ENCODE measurements at places on chromosomes 4 and X.

- no peak for DNase-seq
These were observed 27.1 kb downstream of the FHIP1A start for GRCh38 chr4:151436093-151436518.

- DNase-seq: no peak
These were observed 28.3 kb downstream of the FGFRL1 start for GRCh38 chr4:1039493-1040343.

- DNase-seq: peak; percentile 28
These were observed 55.0 kb downstream of the FAM53A start for GRCh38 chr4:1628892-1629698.

DNA sequence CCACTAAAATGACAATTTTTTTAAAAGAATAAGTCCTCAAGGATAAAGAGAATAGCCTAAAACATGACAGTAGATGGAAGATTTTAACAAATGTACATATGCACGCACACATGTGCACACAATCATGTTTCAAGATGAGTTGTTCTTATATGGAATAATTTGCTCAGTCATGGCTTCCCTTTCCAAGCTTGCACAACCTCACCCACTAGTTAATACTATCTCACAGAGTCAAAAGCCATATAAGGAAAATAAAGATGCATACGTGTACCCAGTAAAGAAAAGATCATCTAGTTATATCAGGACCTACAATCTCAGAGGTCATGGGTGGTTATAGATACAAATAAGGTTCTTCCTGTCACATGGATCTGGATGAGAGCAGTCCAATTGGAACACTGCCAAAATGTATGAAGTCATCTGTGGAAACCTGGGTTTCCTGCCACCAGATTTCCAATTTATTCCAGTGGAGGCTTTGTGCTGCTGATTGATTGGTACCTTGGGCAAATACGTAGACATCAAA is 56.1 kb downstream of the FAM13A start:
- no peak for DNase-seq

GRCh38 chr4:128820671-128821070 is 11.2 kb downstream of the JADE1 start:
- DNase-seq: no peak

- DNase-seq: no peak
These were observed 82.9 kb upstream of the TAB3 start for GRCh38 chrX:30971774-30972603.

DNA sequence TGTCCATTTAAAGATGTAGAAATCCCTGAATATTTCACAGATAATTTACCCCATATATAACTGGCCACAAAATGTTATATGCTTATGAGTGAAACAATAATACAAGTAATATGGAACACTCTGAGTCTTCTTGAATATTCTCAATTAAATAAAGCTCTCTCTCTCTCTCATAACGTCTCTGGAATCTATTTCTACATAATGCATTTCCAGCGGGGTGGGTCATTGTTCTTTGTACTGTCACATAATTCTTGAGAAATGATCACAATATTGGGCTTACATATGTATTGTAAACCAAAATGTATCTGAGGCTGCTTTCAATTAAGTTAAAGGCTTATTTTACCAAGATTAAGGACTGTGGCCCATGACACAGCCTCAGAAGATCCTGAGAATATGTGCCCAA is 596.3 kb downstream of the FAT4 start:
- no peak for DNase-seq

GRCh38 chr4:6773616-6774540 is 8.6 kb upstream of the KIAA0232 start:
- no peak for DNase-seq

DNA sequence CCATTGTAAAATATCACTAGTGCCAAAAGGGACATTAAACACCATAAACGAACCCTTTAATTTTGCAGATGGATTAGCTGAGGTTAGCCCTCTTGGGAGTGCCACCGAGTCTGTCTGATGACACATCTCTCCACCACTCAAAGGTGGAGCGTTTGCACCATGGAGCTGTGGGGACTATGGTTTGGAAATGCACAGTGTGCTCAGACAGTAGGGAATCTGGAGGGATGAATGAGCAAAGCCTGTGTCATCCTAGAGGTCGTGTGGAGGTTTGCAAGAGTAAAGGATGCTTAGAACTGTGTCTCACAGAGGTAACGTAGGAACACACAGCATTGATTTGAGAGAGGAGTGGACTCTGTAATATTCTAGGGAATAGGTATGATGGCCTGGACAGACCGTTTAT is 93.7 kb downstream of the CLNK start:
- no peak for DNase-seq

DNA sequence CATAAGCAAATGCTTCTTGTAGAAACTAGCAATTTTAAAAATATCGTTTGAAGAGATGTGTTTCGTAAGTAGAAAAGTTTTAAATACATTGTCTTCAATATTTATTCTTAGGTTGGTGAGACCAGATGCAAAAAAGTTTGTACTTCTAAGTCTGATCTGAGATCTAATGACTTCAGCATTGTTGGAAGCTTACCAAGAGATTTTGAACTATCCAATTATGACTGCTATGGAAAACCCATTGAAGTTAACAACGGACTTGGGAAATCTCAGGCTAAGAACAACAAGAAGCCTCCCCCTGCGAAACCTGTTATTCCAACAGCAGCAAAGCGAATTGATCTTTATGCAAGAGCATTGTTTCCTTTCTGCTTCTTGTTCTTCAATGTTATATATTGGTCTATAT is 50.2 kb upstream of the GRIA2 start:
- no peak for DNase-seq

GRCh38 chr4:99763635-99764101 is 53.0 kb upstream of the DAPP1 start:
- DNase-seq: no peak

DNA sequence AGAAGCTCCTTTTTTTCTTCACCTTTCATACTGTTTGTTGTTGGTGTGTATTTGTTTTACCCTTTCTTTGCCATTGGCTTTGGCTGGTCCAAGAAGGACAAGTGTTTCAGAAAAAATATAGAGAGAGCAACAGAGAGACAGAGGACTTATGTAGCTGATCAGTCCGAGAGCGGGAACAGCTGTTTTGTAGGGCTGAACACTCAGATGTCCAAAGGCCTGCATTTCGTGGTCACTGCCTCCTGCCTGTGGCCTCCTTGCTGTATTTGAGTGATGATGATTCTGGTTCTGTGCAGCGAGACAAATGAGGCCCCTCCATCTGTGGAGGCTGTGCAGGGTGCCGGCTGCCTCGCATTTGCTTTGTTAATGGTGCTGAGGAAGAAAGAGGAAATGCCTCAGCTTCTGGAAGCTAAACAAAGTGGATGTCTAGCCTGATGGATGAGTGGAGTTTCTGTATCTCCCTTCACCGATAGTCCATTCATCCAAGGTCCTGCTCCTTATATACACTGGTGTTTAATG is 19.8 kb upstream of the STOX2 start:
- DNase-seq: no peak

DNA sequence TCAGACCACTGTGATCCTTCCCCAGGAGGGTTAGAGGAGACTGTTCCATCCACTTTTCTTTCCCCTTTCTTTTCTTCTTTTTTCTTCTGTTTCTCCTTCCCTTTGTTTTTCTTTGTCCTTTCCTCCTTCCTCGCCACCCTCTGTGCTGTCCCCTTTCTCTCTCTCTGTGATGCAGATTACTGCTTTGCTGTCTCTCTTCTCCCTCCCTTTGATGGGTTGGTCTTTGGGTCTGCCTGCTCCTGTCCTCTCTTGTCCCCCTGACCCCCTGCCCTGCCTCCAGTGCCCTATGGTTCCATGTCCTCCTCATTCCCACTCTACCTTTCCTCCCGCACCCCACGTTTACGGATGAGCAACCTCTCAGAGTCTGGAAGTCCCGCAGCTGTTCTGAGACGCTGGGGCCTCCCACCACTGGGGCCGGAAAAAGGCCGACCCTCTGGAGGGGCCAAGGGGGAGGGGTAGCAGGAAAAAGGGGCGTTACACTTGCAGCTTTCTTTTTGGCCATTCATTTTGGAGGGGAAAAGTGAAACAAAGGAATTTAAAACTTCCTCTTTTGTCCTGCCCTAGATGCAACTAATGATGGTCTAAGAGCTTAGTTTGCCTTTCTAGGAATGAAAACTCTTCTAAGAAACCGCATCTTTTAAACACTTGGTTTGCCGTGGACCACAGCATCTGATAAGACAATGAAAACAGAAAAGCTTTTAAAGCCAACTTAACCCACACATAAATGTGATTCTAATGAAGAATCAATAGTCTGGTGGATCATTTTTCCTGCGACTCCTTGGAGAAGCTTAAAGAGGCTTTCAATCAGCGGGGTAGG is 24.5 kb upstream of the TSR2 start:
- no peak for DNase-seq

DNA sequence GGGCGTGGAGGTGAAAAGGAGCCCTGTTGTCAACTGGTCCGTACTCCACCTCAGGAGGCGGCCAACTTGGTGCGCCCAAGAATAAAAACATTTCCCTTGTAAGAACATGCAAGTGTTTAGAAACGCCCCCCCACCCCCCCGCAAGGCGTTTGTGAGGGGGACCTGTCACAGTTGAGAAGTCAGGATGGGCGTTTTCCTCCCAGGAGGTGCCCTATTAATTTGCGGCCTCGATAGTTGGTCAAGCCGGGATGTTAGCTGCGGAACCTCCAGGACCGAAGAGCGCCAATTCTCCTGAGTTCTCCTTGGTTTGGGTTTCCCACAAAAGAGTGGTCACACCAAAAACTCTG is 651 bp upstream of the SAP30 start:
- peak; percentile 52 for DNase-seq

DNA sequence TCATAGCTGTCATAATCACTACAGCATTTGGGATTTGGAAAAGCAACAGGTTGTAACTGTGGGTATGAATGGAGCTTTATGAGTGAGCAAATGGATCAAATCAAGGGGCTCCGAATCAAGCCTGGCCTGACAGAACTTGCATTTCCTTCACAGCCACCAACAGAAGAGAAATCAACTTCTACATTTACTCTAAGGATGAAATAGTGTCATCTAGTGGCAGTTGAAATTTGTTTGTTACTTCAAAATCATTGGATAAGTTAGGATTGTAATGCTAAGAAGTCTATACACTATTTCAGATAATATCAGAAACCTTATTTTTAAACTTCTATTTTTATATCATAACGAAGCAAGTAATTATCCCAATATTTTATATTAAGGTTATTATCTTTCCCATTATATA is 10.7 kb upstream of the WDR17 start:
- DNase-seq: no peak

GRCh38 chr4:5014007-5014682 is 5.1 kb downstream of the CYTL1 start:
- DNase-seq: no peak

DNA sequence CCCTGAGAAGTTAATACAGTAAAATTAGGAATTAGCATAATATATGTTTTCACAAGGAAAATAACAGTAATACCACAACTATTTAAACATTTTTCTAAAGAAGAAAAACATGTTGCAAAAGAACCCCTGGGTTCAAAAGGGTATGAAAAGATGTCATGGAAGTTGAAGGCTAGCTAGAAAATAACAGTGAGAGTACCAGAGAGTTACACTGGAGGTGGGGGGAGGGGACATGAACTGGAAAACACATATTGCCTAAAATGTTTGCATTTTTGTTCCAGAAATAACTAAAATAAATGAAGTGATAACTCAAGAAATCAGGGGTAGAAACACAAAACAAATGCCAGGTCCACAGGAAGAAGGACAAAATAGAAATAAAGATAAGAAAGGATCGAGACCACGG is 336.6 kb upstream of the MAD2L1 start:
- DNase-seq: no peak

- DNase-seq: no peak
These were observed 44.1 kb upstream of the MBNL3 start for GRCh38 chrX:132532913-132533312.

DNA sequence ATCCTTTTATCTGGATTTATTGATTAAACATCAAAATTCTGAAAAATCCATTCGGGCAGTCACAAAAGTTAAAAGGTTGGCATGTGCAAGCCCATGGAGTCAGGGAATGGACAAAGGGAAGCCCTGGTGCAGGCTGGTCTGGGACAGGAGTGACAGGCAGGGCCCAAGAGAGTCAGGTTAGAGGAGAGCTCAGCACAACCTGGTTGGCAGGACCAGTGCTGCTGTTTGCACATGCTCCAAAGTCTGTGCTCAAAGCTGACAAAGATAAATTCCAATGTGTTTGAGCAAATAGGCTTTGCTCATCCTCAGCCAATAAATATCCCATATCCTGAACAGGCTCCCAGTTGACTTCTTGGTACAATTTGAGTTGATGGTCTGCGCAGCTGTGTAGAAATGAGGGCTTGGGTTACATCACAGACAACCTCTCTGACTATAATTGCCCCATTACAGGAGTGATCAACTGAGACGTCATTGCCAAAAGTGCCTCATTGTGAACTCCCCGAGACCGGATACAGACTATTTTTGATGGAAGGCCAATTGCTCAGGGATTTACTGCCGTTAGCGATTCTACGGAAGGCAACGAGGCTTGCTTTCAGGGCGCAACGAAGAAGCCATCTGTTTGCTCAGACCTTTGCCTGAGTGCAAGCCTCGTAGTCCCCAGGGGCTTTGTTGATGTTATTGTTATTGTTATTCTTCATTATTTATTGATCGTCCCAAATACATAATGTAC is 1008.1 kb upstream of the TENM3 start:
- no peak for DNase-seq

DNA sequence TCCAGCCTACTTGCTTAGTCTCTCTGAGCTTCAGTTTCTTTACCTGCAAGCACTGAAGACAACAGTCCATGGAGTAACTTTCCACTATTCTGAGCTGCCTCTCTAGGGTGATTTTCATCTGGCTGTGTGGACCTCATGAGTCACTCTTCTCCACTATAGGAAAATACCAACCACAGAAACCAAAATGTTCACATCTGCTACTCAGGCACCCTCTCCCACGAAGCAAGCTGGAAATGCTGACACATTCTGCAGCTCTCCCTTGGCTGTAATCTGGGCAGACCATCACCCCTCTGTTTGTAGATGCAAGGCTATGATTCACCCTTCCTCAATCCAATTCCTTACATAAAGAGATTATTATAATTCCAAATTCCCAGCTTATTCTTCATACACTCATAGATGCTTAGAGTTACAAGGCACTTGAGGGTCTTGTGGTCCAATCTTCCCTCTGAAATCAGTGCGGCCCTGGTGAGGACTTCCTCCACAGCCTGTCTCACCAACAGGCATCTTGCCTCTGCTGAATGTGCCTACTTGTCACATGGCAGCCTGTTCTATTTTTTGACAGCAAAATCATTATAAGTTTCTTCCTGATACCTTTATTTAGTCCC is 97.0 kb upstream of the LNX1 start:
- DNase-seq: no peak

GRCh38 chrX:145502670-145503069 is 255.4 kb downstream of the SPANXN1 start:
- no peak for DNase-seq

- no peak for DNase-seq
These were observed 33.5 kb downstream of the IGFBP7 start for GRCh38 chr4:57076646-57077045.

GRCh38 chrX:78618987-78619386 is 40.1 kb downstream of the RTL3 start:
- DNase-seq: no peak

DNA sequence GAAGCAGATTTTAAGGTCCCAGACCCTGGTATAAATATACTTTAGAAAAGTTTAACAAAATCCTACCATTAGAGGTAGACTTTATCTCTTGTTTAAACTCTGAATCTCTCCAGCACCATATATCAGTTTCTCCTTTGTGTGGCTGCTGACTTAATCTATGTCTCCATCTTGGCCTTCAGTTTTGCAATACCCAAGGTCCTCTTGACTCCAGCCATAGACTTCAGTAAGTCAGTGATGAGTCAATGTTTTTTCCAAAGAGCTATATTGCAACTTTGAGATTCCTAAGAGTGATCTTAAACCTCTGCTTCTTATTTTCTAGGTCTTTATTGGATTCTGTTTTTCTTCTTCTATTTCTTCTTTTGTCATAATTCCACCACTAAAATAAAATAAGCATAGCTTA is 50.8 kb upstream of the ADGRL3 start:
- DNase-seq: no peak

Data from T-helper 22 cell (primary cell).